ENCODE measurements at places on chromosomes 3 and 15. TPM values are rescaled to one million over a fixed set of nuclear protein-coding genes. Genes with fewer than 3 reads are reported as not detected.

The CPNE9 gene
- total RNA-seq, result not detected

GRCh38 chr3:138059261-138059660, 49.3 kb downstream of the CLDN18 start:
- DNase-seq, result no peak

The MYNN gene
- 13.7 TPM for total RNA-seq

The SLC28A2 gene
- total RNA-seq, result not detected

- no peak for DNase-seq
These were observed 35.8 kb downstream of the SLCO3A1 start for GRCh38 chr15:91889111-91889815.

GRCh38 chr15:70870051-70870450, 16.1 kb upstream of the LARP6 start:
- DNase-seq, result no peak

- DNase-seq, result no peak
These were observed 81.8 kb upstream of the TNFSF10 start for GRCh38 chr3:172604895-172605646.

GRCh38 chr3:167146911-167147310, 233.2 kb downstream of the ZBBX start:
- no peak for DNase-seq

The MOBP gene
- total RNA-seq, result not detected

The ADAMTSL3 gene
- 3.2 TPM for total RNA-seq

DNA sequence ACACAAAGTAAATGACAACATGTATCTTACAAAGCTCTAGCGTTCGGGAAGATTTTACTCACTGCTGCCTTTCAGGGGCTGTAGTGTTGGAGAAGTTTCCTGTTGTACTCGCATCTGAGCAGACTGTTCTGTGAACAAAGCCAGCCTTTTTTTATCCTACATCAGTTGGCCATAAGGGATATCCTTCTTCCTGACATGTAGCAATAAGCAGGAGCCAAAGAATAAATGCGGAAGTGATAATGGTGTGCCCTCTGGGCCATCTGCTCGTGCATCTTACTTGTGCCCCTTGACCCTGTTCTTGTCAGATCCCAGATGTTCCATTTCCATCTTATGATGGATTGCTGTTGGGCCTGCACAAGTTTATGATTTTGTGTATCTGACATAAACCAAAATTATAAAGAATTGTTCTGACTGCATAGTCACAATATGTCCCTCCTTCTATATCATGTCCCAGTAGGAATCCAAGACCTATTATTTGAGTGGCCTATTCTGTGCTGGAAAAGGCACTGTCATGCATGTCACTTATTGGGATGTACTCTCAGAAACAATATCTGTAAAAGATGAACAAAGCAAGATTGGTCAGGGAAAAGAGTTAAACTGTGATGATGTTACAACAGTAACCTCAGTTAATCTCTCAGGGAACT, 631.3 kb downstream of the NSUN3 start:
- peak; percentile 28 for DNase-seq

DNA sequence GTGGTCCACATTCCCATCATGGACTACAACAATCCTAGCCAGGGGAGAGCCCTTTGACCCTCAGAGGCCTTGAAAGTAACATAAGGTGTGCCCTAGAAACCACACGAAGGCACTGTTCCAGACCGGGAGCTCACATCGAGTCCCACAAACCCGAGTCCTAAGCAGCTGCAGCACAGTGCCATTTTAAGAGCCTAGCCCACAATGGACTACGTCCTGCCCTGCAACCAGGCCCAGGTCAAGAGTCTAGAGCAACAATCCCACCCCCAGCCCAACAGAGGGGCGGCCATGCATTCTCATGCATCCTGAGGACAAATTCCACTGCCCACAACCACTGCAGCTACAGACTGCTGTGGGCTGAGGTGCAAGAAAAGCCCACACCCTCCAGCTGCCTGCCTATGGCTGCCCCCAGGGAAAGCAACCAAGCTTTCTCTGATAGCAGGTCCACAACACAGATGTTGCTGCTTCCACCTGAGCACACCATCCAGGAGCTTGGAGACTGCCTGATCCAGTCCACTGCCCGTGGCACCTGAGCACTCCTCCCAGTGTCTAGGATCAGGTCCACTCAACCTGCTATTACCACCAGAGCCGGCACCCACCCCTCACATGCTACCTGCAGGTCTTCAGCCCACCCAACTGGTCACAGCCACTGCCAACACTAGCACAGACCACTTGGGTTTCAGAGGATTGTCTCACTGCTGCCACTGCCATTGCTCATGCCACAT, 56.8 kb downstream of the IGSF11 start:
- no peak for DNase-seq
